Gastroesophageal sphincter (tissue), 4 donors: ENCODE measurements at places on chromosomes 2 and 18.

DNA sequence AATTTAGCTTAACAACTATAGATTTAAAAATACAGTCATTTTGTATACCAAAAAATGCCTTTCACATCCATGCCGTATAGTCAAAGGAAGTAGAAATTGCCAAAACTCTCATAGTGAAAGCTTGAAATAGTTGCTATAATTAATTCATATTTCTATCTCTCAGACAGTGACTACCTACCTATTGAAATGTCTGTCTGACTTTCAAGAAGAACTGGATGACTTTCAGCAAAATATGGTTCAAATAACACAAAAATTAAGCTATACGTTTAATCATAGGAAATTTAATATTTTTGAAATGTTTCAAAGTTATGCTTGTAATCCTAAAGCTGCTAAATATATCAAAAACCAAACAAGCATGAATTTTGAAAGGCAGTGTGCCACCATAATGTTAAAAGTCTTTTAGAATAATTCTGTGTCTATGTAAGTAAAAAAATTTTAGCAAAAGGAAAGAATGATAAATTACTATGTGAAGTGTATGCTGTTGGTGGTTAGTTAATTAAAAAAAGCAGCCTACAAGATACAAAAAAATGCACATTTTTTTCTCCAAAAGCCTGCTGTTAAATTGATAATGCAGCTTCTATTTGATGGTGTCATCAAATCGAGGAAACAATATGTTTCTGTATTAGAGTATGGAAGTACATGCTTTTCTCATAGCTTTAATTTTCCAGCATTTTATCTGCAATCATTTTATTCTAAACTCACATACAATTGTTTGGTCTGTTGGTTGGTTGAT, 57.7 kb upstream of the ST6GAL2 start:
- no peak for ATAC-seq

DNA sequence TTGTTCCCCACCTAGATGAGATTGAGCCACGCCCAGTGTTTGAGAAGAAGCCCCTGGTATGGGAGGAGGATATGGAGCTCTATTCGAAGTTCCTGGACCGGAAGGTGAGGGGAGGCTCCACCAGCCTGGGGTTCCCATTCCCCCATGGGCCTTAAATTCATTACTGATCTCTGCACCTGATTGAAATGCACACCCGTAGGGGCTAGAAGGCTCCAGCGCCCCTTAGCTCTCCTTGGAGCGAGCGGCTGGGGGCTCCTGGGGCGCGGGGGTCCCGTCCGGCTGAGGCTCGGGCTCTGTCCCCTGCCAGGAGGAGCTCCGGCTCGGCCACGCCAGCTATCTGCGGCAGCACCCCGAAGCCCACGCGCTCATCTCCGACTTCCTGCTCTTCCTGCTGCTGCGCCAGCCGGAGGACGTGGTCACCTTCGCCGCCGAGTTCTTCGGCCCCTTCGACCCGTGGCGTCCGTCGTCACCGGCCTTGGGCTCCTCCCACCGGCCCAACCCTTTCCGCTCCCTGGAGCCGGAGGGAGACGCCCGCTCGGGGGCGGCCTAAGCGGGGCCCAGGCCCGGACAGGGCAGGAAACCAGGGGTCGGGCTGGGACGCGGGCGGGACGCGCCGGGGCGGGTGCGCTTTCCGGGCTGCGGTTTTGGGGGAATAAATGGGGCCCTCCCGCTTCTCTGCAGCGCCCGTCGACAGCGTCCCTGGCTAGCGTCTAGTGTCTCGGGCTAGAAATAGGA, 10.9 kb downstream of the CATIP start:
- peak; percentile 91 for ATAC-seq

DNA sequence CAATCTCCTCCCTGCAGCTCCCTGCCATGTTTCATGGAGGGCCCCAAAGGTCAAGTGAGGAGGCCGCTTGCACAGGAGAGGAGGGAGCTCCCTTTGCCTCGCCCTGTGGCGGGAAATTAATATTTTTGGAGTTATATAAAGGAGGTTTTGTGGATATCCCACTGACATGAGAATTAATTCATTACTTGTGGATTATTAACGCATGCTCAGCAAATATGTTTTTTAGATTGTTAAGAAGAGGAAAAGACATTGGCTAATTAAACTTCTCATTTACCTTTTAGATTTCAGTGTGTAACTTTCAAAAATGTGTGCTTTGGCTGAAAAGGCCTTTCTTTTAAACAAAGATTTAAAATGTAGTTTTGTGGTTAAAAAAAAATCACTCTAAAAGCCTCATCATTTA, 474.0 kb downstream of the SOCS6 start:
- no peak for ATAC-seq

DNA sequence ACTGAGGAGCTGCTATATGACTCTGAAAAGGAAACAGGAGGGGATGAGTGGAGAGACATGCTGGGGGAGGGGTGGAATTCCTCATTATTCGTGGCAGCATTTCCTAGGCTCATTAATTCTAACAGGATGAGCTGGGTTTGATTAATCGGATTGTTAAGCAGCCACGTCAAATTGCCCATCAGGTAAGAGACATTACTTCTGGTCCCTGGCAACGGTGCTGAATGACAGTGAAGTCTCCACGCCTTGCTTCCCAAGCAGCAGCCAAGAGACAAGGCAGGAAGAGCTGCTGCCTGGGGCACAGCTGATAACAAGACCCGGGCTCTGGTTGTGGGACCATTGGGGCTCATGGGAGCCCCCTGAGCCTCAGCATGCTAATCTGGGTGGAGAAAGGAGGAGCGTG, 86.6 kb downstream of the MARCHF4 start:
- ATAC-seq = no peak

DNA sequence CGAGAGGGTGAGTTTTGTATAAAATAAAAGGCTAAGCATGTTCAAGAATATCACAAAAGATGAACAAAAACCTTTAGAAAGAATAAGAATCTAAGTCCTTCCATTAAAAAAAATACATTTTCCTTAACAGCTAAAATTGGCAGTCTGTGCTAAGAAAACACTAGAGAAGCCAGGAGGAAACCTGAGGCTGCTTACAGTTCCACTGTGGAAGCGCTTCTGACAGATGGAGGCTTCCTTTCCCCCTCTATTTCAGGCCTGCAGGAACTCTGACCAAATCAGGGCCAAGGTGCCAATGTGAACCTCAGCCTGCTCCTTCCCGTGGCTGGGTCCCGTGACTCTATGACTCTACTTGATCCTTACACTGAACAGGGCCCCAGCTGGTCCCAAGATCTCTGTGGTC, 108.1 kb upstream of the ARHGAP28 start:
- no peak for ATAC-seq

GRCh38 chr2:45074713-45075112, 65.5 kb upstream of the SIX2 start:
- ATAC-seq = no peak

GRCh38 chr2:176156301-176156806, 753 bp upstream of the HOXD3 start:
- no peak for ATAC-seq

- ATAC-seq = no peak
Observed at GRCh38 chr2:17196380-17196779, 321.9 kb downstream of the RAD51AP2 start.

DNA sequence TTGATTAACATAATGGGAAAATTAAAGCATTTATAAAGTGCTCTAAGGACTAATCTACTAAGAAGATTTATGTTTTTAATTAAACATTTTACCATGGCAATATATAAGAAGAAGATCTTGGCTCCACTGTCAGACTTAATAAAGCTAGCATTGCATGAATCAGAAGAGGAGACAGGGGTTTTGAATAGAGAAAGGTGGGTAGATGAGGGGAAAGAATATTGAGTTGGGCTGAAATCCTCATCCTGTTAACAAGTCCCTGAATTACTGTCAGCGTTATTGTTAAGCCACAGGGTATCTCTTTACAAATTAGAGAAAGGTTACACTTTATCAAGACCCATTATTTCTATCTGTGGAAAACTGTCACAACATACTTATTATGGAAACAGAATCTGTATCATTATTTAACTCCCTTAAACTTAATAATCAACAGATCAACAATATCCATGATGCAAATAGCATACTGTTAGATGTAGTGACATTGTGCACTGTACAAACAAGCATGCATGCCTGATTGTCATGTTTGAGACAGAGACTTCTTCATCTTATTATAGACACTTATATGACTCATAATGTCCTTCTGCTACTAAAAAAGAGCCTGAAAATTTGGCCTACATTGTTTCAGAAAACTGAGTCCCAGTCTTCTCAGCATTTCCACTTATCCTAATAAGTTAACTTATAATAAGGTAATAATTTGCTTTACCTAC, 304.1 kb downstream of the NRXN1 start:
- no peak for ATAC-seq

DNA sequence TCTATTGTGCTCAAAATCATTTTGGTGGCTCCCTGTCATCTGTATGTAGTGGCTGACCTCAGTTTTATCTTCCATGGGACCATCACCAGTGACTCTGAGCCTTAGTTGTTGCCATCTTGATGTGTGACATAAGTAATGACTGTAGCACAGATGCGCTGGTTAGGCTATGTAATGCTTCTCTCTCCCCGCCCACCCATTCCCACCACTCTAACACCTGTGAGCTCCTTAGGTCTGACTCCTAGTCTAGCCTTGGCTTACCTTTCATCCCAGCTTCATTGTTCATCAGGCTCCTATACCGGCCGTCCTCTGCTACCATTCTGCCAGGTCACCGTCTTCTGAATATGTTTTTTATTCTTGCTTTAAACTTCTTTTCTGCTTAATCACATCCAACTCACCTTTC, 17.2 kb downstream of the MYO1B start:
- no peak for ATAC-seq

DNA sequence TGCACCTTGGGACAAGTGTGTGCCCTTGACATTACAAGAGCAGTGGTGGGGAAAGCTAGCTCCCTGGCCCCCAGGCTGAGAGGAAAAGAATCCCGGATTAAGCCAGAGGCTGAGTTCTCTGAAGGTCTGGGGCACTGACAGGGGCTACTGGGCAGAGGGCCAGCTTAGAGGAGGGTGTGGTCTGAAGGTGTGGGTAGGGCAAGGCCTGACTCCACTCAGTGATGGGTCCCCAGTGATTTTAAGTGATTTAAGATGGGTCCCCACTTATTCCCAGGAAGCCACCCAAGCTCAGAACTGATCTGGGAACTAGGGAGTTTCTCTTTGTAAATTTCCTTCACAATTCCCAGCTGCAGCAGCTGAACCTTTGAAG, 8.8 kb downstream of the TMEM37 start:
- ATAC-seq = no peak

GRCh38 chr18:48026216-48026615, 95.8 kb upstream of the SMAD2 start:
- ATAC-seq = no peak

DNA sequence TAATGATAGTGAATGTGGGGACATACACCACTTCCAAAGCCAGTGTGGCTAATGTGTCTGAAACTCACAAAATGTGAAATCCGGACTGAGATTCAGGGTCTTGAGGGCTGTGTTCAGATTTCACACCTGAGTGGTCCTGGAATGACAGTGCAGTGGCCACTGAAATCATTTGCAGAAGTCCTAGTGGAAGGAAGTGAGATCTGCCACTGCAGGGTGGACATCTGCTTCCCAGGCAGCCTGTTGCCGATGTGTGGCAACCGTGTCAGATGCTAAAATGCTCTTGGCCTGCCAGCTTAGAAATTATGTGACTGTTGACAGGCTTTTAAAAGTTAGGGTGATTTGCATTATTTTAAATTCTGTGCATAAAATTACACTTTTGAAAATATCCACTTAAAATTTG, 77.8 kb upstream of the TMEM200C start:
- ATAC-seq = no peak

GRCh38 chr2:197238043-197238365, 72.6 kb downstream of the ANKRD44 start:
- ATAC-seq = no peak

DNA sequence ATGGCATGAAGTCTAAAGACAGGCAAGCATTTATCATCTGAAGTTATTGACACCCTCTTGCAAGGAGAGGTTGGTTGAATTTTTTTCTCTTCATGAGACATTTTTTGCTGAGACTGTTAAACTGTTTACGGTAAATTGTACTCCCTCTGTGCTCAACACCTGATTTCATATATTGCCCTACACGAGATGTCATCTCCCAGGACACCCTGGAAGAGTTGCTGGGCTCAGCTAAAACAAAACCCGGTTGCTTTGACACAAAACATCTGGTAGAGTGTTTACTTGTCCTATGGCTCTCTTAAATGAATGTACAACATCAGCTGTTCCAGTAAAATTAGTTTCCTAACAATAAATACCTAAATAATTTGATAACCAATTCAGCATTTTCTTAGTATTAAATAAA, 533.8 kb downstream of the SOCS6 start:
- ATAC-seq = no peak
